ENCODE measurements at places on chromosomes 1 and 21.
A peak's percentile ranks its signal among the peaks of the same experiment; 100 is the strongest.

DNA sequence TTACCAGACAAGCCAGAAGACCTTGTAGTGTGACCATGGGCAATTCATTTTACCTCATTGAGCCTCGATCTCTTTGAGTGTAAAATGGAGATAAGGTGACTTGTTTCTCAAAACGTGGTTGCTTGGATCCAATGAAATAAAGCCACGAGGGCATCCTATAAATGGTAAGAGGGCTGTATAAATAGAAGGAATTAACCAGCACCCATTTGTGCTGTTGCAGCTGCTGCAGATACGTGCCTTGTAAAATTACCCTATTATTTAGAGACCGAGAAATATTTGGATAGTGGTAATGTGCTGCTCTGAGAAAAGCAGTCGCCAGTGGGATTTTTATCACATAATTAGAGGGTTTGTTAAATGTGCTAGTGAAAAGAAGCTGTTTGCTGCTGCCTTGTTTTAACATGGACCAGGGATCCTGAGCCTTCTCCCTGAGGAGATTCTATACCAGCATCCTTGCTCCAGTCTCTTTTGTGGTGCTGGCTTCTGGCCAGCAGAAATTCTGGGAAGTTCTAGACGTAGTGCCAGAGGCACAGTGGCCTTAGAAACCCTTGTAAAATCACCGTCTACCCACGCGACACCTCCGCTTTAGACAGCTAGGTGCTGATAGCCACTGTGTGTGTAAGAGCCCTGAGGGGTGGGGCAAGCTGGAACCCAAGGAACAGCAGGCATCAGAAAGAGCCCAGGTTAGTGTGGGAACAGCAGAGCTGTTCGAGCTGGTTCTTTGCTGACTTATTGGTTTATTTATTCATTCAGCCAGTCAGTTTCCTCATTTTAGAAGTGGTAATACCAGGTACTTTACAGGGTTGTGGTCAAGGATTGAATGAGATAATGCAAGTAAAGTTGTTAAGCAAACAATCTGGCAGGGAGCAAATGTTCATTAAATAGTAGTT lies 137.5 kb downstream of the NOS1AP start:
- DNase-seq: no peak

DNA sequence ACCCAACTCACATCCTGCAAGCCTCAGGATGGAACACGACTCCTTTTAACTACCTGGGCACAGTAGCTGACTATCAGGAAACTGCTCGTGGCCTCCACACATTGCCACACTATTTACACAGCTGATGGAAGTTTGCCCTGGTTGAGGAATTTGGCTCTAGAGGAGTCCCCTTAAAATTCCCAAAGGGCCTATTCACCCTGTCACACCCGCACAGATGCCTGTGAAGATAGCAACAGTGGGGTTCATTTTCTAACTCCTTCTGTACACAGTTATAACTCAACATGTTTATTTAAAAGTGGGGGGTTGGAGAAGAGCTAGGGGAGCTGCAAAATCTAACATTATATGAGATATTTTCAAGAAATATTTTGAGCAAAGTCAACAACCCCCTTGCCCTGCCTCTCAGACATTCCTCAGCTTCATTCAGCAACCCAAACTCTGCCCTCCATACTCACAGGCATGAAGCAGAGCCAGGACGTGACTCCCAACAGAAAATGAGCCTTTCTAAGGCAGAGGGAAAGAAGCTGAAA lies 35.8 kb upstream of the CCN1 start:
- DNase-seq: no peak

DNA sequence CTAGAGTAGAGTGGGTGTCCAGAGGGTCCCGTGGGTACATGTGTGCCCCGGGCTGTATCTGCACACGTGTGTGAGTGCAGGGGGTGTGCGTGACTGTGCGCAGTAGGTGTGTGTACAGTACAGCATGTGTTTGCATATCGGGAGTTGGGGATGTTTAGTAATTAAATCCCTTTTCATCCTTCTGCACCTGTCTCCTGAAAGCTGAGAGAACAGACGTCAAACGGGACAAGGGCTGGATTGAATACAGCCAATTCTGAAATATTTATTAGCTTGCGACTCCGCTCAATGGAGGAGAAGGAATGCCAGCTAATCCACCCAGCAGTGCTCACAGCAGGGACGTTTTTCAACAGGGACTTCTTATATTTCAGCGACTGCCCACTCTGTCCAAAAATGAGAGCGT lies 44.7 kb upstream of the CASZ1 start:
- no peak for DNase-seq

GRCh38 chr1:62407398-62408009 lies 29.3 kb upstream of the USP1 start:
- no peak for DNase-seq

DNA sequence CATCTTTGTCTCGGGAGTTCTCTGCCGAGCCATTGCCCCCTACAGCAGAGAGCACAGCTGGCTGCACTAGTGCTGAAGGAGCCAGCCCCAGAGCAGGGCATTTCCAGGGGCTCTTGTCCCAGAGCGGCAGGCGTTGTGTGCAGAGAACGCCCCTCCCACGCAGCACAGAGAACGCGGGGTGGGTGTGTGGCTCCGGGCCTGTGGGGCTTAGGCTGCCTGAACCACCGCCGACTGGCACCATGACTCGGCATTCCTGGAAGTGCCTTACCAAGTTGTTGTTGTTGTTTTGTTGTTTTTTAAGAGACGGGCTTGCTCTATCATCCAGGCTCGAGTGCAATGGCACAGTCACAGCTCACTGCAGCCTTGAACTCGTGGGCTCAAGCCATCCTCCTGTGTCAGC lies 15.8 kb upstream of the DIP2A start:
- DNase-seq: no peak

- DNase-seq: no peak
Measured at GRCh38 chr1:180136331-180136967, 18.2 kb upstream of the QSOX1 start.

DNA sequence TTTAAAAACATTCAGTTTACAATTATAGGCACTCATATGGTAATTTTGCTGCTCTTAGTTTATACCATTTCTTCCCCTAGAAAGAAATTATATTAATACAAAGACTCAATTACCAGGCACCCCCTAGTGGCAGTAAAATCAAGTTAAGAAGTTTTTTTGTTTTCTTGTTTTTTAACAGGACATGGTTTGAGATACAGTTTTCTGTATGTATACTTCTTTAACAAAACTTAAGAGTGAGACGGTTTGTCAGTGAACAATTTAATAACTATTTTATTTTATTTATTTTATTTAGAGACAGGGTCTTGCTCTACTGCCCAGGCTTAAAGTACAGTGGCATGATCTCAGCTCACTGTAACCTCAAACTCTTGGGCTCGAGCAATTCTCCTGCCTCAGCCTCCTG lies 224.6 kb downstream of the FAF1 start:
- no peak for DNase-seq

- DNase-seq: no peak
Measured at GRCh38 chr1:211598514-211598913, 19.6 kb upstream of the SLC30A1 start.

DNA sequence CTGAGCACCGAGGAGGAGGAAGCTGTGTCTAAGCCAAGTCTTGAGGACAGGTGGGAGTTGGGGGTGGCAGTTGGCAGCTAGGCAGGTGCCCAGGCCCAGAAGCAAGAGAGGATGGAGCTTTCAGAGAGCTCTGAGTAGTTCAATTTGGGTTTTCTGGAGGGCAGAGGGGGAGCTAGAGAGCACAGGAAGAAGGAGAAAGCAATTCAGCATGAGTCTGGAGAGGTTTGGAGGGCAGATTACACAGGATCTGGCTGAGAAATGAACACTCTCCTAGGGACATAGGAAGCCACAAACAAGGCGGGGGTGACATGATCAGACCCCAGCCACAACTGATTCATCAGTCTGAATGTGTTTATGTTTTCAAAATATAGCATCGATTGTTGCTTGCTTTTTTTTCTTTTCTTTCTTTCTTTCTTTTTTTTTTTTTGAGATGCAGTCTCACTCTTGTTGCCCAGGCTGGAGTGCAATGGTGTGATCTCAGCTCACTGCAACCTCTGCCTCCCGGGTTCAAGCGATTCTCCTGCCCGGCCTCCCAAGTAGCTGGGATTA lies 23.8 kb downstream of the PTPRF start:
- peak; percentile 20 for DNase-seq

DNA sequence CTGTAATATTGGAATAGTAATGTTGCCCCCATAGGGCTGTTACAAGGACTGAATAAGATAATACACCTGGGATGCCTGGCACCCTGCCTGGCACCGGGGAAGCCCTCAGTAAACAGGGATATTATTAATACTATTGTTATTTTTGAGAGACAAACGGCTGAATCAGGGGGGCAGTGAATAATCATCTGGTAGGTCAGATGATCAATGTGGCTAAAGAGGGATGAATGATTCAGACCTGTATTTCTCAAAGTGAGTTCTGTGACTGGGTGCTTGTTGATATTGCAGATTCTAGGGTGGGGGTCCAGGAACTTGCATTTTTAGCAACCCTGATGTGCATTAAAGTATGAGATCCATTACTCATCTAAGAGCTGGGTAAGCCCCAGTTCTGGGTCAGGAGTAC lies 46.2 kb upstream of the BCL10 start:
- no peak for DNase-seq

DNA sequence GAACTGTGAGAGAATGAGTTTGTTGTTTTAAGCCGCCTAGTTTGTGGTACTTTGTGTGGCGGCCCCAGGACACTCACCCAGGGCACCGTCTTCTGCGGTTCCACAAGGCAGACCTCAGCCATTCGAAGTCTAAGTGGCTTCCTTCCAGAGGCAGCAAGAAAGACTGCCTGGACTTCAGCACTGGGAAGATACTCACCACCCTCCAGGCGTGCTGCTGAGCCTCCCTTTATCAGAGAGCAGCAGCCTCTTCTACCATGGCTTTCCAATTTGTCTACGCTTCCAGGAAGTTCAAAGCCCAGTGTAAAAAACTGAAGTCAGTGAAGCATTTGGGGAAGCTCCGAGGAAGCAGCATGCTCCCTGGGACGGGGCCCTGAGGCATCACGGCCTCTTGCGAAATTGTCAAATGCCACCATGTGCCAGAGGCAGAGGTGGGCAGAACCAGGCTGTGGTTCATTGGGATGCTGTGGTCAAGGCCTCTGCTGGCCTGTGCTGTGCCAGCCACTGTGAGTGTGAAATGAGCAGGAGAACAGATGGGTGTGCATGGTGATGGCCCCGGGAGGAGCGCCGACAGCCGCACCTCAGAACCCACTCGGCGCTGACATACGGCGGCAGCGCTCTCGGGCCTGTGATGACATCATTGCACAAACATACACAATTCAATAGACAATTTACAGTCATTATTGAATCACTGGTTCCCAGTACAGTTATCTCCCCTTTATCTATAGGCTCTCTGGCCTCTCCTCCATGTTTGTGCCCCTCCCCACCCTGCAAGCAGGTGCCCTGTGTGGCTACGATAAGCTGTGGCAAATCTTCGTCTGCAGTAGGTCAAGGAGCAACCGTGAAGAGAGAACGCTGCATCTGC lies 110.4 kb downstream of the PDE9A start:
- DNase-seq: no peak

GRCh38 chr1:54095546-54096226 lies 42.3 kb downstream of the TCEANC2 start:
- DNase-seq: no peak

- DNase-seq: no peak
Measured at GRCh38 chr1:247338723-247339275, 7.1 kb upstream of the ZNF496 start.

GRCh38 chr1:156461781-156462647 lies 38.6 kb downstream of the MEF2D start:
- DNase-seq: no peak

DNA sequence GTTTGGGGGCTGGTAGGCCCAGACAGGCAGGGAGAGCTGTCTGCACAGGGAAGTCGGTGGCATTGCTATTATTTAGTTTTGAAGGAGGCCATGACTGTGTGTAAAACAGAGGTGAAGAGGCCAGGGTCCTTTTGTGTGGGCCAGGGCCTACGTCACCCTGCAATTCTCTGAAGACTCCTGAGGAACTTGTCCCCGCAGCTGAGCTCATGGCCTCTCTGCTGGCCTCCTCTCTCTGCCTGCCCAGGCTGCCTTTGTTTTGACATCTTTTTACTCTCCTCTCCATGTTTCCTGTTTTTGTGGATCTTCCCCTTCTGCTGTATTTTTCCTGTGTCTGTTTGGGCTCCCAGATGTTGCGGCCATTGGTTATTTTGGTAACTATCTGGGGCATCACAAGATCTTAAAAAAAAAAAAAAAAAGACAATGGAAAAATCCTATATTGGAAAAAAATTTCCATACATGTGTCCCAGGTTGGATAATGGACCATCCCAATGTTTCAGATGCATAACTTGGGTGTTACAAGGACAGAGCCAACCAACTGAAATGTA lies 280.7 kb downstream of the RPS6KC1 start:
- DNase-seq: no peak
